ENCODE measurements at places on chromosomes 11 and 22.
A peak's percentile ranks its signal among the peaks of the same experiment; 100 is the strongest.

- DNase-seq, result no peak
Measured at GRCh38 chr11:58575377-58576020, at the start of gene LPXN. Gene LPXN (minus strand): TSS chr11:58575856. CDS start chr11:58575772, 84 bp downstream.

DNA sequence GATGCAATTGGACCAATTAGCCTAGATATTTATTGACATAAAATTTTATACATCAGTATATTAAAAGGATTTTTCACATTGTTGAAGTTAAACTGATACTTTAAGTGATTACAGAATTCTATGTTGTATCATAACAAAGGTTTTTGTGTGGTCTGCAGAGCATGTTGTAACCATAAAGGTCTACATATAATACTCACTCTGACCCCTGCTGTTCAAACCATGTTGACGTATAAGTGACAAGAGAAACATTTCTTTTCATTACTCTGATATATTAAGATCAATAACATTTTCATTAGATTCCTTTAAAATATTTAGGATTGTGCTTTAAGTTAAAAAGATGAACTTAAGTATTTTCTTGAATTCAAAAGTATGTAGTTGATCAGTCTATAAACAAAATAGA is 63.9 kb downstream of the GAS2 start:
- DNase-seq, result no peak

DNA sequence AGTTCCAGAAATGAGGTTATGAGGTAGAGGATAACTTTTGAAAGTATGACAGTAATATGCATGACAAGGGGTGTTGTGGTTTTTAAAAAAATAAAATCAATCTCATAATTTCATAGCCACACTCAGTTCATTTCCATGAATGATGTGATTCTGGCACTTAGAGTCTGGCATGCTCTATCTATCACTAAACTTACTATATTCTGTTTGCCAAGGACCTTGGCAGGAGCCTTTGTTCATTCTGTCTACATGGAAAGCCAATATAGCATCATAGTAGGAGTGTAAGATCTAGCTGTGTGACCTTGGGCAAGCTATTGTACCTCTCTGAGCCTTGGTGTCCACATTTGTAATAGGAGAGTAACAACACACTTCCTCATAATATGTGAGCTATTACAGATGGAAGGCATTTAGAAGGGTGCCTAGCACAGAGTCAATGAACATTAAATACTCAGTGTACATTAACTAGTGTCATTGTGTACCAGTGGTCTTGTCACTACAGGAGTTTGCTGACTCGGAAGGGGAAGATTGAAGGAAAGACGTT is 507.6 kb downstream of the SOX6 start:
- DNase-seq, result no peak

GRCh38 chr22:17802822-17803221 is 28.6 kb upstream of the BID start:
- DNase-seq, result no peak

DNA sequence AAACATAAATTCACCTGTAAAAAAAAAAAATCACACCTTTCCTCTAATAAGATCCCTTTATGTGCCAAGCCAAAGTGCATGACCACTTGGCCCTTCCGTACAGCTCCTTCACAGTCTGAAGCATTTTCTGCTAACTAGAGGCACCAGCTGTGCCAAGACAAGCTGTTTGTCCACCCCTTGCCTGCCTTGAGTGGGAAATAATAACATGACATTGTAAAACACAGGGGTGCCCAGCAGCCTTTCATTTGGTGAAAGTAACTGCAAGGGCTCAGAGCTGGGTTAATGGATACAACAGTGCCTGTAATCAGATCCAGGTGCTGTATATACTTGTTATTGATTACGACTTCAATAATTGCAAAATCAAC is 59.2 kb downstream of the DDIAS start:
- no peak for DNase-seq

DNA sequence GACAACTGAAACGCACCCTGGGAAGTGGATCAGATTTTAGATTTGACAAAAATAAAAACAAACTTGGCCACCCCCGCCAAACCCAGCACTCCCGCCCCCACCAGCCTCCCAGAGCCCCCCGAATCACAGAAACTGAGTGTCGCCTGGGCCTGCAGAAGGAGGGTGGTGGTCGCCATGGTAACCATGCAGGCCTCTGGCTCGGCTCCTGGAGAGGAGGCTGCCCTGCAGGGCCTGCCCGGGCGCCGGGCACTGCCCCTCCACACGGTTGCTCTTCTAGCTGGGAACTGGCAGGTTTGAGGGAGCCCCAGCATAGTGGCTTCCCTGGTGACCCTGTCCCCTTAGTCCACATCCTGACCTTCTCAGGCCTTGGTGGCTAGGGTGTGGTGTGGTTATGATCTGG is 19.3 kb downstream of the CACNA1I start:
- no peak for DNase-seq

- no peak for DNase-seq
Measured at GRCh38 chr11:132655187-132655855, 877.0 kb downstream of the OPCML start.

GRCh38 chr11:116507016-116507415 is 265.8 kb downstream of the BUD13 start:
- no peak for DNase-seq

GRCh38 chr11:126874276-126874675 is 126.3 kb downstream of the KIRREL3 start:
- DNase-seq, result no peak

GRCh38 chr11:673866-674265 is 21.2 kb downstream of the DEAF1 start:
- no peak for DNase-seq

DNA sequence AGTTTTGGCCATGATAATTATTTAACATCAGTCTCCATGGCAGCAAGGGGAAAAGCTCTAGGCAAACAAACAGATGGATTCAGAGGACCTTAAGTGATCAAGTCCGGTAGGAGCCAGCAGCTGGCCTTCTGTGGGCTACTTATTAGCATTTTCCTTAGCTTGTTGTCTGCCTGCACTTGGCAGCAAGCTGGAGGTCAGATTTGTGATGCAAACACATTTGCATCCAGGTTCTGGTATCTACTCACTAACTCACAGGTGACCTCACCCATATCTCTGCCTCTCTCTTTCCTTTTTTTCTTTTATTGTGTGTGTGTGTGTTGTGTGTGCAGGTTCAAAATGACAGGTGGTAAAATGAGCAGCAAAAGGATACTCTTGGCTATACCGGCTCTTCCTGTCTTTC is 32.3 kb downstream of the ARHGAP42 start:
- DNase-seq, result no peak

- no peak for DNase-seq
Measured at GRCh38 chr11:95593111-95593510, 196.5 kb downstream of the FAM76B start.

DNA sequence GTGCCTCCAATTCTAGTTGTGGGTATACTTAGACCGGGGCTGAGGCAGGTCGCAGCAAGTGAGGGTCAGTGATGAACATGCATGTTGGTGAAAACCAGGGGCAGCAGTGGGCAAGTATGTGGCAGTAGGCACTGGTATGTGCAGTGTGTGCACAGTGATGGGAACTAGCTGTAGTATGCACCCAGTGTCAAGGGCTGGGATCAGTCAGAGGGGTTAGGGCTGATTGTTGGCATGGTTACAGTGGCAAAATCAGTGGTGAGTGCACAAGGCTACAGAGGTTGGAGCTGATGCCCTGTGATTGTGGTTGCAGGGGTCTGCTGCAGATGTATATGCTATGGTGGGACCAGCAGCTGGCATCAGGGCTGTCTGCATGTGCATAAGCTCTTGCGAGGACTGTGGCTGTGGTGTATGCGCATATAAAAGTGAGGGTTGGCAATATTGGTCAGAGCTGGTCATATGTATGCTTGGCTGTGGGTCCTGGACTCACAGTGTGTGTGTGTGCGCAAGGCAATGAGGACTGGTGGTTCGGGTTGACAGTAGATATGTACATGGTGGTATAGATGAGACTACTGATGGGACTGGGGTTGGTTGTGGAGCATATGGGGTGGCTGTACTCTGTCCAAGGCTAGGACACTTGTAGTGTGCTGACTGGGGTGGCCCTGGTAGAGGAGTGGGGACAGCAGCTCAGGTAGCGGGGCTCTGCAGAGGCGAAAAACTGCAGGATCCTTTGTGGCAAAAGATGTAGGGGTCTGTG is 33.7 kb upstream of the CHORDC1 start:
- DNase-seq, result no peak

- DNase-seq, result no peak
Measured at GRCh38 chr22:22785316-22786065, 102.1 kb upstream of the IGLL5 start.

- no peak for DNase-seq
Measured at GRCh38 chr11:104369761-104370160, 205.8 kb upstream of the PDGFD start.

- peak; percentile 46 for DNase-seq
Measured at GRCh38 chr11:1925373-1926155, 6.1 kb downstream of the TNNT3 start.

GRCh38 chr22:20011993-20012740 is 4.5 kb downstream of the ARVCF start:
- DNase-seq, result peak; percentile 44

DNA sequence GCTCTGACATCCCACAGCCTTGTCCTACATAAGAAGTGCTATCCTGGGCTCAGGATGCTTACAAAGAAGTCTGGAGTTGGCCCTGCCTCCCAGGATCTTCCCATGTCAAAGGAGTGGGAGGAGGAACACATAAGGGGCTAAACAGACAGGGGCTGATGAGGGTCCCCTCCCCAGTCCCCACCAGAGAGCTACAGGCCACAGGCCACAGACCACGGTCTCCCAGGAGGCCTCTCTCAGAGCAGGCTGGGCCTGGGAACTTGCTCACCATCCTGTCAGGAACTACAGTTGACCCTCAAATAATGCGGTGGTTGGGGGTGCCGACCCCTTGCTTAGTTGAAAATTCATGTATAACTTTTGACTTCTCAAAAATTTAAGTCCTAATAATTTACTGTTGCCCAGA is 315.5 kb downstream of the NTM start:
- no peak for DNase-seq

DNA sequence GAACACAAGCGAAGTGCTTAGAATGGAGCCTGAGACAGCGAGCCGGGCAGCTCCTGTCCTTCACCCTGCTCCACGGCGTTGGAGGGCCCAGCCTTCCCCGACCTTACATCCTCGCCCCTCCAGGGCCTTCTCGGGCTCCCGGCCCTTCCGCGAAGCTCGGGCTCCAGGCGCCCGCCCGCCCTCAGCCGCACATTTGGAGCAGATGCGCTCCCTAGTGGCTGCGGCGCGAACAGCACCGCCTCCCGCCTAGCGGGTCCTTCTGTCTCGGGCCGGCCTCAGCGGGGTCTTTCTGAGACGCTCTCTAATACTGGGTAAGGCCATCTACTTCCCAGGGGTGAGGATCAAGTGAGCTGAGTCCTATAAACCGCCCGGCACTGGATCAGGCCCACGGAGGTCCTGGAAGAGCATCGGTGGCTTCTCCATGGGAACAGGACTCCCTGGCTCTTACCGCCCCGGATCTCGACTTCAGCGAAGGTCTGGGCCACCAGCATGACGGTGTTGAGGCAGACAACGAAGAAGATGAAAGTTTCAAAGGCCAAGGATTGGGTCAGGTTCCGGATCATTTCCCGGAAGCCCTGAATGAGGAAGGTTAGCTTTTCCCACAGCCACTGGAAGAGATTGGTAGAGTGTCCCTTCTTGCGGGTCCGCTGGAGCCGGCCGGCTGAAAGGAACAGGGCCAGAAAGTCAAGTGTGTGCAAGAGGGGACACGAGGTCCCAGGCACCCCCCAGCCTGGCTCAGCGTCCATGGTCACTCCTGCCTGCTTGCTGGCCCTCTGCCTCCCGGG is 3.7 kb downstream of the CATSPER1 start:
- peak; percentile 81 for DNase-seq

DNA sequence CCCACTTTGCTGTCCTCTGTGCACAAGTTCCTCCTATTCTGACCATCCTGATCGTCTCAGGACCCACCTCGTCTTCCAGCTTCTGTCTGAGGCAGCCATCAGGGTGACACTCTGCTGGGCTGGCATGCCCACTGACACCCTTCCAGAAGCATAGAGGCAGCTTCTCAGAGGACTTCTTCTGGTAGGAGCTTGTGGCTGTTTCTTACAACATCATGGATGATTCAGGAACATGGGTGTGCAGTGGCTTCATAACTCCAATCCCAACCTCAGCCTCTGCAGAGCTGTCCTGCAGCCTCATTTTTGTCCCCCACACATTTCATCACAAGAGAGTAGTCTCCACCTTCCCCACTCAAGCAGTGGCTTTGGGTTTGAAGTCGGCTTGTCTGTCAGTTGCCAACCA is 20.9 kb upstream of the CTR9 start:
- no peak for DNase-seq

DNA sequence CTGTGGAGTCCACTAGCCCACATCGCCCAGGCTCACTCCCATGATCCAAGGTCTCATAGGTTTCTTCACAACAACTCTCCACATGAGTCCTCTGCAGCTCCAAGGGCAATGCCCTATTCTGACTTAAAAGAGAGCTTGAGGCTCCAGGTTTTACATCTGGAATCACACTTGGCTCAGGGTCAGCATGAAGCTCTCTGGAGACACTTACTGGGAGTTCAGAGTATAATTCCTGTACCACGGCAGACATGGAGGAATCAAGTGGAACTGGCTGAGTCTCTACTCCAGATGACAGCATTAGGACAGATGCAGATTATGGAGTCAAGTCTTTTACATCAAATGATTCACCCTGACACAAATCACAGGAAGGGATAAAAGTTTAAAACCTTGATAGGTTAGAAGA is 11.4 kb downstream of the PRR14L start:
- no peak for DNase-seq

GRCh38 chr11:2272228-2272945 is 2.0 kb upstream of the ASCL2 start:
- DNase-seq, result no peak

DNA sequence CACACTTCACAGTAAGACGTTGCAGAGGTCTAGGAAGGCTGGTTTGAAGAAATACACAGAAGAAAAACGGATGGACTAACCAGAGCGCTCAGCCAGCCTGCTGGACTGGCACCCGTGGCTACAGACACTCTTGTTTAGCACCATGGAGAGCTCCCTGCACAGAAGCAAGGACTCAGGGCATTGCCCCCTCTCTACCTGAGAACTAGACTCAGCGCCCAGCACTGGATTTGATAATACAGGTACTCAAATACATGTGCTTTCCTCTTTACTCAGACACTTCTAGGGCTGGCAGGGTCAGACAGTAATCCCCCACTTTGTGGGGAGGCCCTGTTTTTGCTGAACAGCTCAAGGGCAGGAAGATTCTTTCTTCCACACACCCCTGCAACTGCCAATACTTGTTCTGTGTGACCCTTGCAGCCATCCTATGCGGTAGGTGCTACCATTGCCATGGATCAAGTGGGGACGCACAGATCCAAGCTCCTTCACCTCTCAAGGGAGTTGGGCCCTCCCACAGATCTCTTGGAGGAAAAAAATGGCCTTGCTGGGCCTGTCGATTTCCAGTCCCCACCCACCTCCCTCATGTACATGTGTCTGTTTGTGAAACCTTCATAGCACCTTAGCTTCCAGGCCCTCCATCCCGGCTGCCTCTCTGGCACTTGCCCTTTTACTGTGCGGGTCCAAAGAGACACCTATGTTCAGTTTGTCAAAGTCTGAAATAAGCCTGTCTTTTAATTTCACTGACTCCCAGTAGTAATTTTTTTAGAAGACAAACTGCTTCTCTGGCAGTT is 5.1 kb upstream of the P2RX6 start:
- no peak for DNase-seq

DNA sequence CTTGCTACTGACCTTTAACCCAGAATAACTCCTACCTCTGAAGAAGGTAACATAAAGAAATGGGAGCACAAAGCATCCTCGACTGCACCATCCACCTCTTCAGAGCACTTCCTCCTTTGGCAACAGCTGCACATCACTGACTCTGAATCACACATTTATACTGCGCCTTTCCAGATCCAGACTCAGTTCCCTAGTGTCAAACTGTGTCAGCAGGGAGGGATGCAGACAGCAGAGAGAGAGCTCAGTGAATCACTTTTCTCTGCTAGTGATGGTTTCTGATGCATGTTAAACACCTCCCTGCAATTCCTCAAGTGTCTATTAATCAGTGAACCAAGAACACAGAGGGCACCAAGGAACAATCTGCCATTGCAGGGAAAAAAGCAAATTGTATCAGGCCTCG is 118.9 kb downstream of the PLEKHA7 start:
- no peak for DNase-seq
